Non-pigmented ciliary epithelial cell (primary cell): ENCODE measurements at places on chromosomes 16 and 17.
A peak's percentile ranks its signal among the peaks of the same experiment; 100 is the strongest.

- no peak for DNase-seq
Observed at GRCh38 chr17:40018211-40019121, 3.2 kb downstream of the CSF3 start.

- no peak for DNase-seq
Observed at GRCh38 chr16:27428026-27428785, 26.2 kb downstream of the IL21R start.

- no peak for DNase-seq
Observed at GRCh38 chr17:17229416-17230384, 7.3 kb downstream of the FLCN start.

DNA sequence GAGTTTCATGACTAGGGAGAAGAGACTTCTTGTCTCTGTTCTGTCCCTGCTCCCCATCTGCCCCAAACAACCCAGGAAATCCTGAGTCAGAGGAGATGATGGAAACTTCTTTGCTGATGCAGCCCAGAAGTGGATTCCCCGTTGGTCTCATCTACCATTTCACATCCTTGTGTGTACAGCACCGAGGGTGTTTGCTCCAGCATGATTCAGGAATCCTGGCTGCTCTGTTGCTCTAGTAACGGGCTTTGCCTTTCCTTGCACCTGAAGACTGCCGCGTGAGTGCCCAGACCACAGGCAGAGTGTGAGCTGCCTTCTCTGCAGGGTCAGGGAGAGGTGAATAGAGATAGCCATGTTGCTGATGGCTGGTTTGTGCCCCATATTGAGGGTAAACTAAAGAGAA lies 408.4 kb downstream of the CPPED1 start:
- peak; percentile 13 for DNase-seq

DNA sequence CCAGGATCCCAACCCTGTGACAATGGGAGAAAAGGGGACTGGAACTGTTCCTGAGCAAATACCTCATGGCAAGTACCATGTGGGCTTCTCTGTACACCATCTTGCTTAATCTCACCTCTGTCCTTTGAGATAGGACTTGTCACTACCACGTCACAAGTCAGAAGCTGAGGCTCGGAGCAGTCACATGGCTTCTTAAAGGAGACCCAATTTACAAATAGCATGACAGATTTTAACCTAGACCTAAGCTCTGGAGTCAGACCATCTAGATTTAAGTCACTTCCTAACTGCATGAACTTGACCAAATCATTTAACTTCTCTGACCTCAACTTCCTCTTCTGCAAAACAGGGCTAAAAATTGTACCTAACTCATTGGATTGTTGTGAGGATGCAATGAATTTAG lies 36.0 kb upstream of the CCL1 start:
- DNase-seq = no peak

DNA sequence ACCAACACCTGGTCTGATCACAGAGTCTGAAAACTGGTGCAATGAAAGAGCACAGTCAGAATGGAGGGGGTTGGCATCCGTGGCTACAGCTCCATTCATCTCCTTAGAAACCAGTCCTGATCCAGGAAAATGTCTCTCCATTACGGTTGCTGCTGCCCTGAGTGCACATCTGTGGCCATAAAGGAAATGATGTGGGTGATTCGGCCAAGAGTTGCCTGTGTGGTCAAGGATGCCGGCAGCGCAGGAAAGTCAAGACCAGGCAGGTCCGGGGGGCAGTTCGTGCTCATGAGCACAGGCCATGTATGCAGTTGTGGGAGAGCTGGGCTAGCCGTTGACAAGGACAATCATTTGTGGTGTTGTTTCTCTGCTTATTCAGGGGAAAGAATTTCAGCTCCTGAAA lies 5.9 kb downstream of the XAF1 start:
- no peak for DNase-seq

- no peak for DNase-seq
Observed at GRCh38 chr17:77266891-77267341, 126.1 kb downstream of the SEC14L1 start.

DNA sequence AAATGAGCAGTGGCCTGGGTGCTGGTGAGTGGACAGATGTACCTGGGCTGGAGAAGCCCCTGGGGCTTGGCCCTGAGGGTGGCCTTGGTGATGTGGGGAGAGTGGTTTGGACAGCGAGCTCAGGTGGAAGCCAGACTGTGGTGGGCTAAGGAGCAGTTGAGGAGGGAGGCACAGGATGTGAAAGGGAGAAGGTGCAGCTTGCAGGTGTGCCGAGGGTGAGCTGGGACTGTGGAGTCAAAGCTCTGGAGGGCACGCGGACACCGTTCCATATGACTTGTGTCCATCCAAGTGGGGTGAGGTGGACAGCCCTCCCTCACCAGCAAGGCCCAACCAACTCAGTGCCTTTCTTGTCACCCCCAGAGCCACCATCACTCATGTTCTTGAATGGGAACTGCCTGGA lies 170.8 kb upstream of the ZNF267 start:
- DNase-seq = no peak

DNA sequence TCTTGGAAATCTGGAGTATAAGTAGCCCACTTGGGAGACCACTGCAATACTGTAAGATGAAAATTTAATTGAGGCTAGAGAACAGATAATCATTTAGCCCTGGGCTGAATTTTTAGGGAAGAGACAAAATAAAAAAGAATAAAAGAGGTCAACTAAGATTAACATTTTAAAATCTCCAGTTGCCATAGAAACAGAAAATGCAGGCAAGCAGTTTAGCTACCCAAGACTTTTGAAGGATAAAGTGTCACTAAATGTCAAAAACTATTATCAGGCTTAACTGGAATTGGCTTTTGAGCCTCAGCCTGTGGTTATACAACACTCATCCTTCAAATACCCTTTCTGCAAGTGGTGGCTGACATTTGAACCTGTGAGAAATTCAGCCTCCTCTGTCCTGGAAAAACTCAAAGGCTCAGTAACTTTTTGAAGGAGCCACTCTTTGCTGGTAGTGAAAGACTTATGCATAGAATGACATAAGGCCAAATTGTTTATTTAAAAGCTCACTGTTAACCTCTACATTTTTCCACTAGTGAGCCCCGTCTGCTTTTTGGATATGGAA lies 220.7 kb upstream of the KCNJ16 start:
- no peak for DNase-seq

GRCh38 chr16:3988824-3989223 lies 108.3 kb upstream of the CREBBP start:
- no peak for DNase-seq

GRCh38 chr16:89044418-89045180 lies 49.1 kb upstream of the ACSF3 start:
- no peak for DNase-seq

GRCh38 chr17:31398381-31399311 lies 7.2 kb downstream of the RAB11FIP4 start:
- DNase-seq = no peak

DNA sequence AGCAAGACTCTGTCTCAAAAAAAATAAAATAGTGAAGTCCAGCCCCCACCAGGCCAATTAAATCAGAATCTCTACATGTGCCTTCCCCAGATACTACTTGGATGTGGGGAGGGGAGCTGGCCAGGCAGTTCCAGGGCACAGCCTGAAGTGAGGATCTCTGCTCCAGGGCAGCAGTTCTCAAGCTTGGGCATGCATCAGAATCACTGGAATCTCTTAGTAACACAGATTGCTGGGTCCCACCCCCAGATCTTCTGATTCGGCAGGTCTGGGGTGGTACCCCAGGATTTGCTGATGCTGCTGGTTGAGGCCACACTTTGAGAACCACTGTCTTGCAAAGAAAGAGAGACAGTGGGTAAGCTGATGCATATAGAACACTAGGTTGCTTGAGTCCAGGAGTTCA lies 8.3 kb upstream of the CDH5 start:
- DNase-seq = no peak

GRCh38 chr16:64648282-64648681 lies 473.6 kb downstream of the CDH11 start:
- DNase-seq = no peak

GRCh38 chr17:43211123-43211479 lies 574 bp upstream of the TMEM106A start:
- no peak for DNase-seq

- DNase-seq = no peak
Observed at GRCh38 chr16:27766236-27766925, 216.4 kb downstream of the KATNIP start.

DNA sequence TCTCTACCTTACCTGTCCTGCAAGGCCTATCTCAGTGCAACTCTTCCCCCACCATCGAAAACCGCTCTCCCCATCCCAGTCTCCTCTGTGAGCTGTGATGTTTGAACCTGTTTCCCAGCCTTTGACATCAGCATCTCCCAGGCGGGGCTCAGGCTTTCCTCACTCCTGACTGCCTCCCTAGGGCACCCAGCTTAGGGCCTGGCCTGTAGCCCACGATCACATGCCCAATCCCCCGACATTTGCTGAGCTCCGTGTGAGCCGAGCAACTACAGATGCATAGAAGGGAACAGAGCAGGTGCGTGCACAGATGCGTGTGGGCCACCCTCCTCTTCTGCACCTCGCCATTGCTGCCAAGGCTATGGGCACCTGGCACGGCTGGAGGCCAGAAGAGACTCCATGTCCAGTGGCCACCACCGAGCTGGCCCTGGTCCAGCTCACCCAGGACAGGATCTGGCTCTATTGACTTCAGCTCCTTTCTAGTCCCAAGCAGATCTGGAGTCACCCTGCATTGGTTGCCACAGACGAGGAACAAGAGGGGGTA lies 35.5 kb upstream of the CMIP start:
- DNase-seq = no peak

- no peak for DNase-seq
Observed at GRCh38 chr16:66925322-66925840, at the start of gene RRAD. TSS of gene RRAD (minus strand) at chr16:66925535. CDS start at chr16:66925179, 356 bp downstream.

DNA sequence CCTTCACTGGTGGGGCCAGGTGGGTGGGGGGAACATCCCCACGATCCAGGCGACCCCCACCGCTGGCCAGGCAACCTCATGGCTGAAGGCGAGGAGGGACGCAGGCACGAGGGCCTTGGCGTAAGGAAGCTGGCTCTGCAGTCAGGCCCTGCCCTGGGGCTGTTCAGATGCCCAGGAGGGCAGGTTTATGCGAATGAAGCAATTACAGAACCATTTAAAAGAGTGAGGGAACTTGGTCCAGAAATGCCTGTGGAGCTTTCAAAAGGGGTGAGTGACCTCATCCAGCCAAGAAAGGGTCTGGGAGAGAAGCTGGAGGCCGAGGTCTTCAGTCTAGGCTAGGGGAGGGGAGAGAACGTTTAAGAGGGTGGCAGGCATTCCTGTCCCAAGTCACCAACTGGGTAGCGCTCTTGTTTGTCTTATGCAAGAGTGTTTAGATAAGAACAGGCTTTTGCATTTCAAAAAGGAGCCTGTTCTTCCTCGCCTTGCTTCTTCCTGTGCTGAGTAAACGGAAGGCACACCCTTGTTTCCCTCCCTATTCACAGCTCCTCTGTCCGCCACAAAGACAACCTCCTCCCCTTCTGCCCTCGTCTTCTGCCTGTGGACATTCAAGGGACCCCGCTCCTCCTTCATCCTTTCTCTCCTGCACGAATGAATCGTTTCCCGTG lies 183.5 kb upstream of the SDK2 start:
- no peak for DNase-seq

DNA sequence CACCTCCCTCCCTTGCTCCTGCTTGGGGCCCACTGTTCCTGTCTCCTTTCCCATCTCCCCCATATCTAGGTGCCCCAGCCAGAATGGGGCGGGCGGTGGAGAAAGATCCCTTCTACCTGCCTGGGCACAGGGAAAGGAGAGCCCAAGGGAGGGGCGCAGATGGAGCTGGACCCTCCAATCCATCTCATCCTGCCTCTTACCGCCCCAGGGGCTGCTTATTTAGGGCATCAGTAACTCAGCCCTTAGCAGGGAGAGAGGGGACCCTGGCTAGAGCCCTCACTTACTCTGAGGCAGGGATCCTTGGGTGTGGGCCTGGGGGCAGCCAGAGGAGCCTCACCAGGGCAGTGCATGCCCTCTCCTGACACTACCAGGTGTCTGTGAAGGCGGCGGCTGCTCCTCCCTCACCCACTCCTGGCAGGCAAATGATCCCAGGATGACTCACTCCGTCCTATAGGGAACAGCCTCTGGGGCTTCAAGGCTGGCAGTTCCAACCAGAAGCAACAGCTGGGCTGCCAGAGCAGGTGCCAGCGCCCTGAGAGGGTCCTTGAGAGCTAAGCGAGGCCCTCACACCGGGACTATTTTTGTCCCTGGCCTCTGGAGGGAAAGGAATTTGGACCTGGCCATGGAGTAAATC lies 16.3 kb upstream of the BCAR1 start:
- DNase-seq = no peak

GRCh38 chr16:1459967-1460366 lies 14.9 kb downstream of the CLCN7 start:
- DNase-seq = no peak

DNA sequence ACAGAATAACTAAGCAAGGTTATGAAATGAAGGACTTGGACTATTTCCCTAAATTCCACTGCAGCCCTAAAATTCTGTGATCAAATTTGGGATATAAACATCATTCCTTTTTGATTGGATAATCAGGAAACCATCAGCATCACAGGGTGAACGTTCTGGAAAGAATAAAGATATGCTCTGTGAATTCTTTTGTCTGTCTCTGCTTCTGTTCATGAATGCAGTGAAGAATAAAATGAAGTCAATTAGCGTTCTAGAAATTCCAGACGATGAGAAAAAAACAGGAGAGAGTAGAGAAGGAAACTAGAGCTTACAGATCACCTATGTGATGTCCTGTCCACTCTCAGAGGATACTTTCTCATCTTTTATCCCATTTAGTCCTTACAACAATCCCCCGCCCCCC lies 295.1 kb upstream of the SOX9 start:
- DNase-seq = no peak

DNA sequence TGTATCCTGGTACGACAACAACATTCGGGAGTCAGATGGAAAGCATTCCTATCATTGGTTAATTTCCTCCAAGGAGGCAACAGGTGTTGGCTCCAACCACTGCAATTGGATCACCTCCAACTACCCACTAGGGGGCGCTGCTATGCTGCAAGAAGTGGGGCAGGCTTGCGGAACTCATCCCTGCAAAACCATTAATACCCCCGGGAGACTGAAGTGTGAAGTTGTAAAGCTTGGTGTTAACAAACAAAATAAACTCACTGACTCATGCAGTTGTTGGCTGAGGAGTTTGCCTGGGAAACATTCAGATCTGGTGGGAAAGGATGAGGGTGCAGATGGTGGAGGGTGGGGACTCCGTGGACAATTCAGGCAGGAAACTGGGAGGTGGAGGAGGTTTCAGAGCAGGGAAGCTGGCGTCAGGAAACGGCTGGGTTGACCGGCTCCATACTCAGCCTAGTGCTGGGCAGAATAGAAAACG lies 84.9 kb downstream of the HS3ST2 start:
- DNase-seq = peak; percentile 27

DNA sequence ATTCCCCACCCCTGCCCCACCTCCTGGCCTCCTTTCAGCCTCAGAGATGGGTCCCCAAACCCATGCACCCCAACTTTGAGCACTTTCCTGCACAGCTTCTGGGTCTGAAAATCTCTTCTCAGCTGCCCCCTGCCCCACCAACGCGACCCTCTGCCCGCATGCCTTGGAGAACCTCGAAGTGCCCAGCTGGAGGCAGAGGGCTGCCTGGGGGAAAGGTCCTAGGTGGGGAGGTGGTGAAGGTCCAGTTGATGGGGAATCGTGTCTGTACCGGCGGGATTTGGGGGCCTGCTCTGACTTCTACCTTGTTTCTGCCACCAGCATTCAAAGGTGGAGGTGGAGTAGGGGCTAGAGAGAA lies 1.3 kb downstream of the NKD1 start:
- no peak for DNase-seq

- DNase-seq = no peak
Observed at GRCh38 chr16:72844225-72844920, 203.6 kb downstream of the ZFHX3 start.

GRCh38 chr16:3564130-3564888 lies 12.9 kb downstream of the NLRC3 start:
- DNase-seq = no peak
